ENCODE measurements at places on chromosomes 12 and 14.

- no peak for DNase-seq
Measured at GRCh38 chr12:130780880-130781575, 58.0 kb downstream of the STX2 start.

GRCh38 chr12:113244047-113244460, 22.8 kb downstream of the TPCN1 start:
- no peak for DNase-seq

GRCh38 chr14:91372671-91373495, 44.7 kb downstream of the CCDC88C start:
- no peak for DNase-seq

GRCh38 chr12:38102197-38102596, 214.4 kb upstream of the ALG10B start:
- no peak for DNase-seq
